ENCODE measurements at places on chromosomes 4 and X.

GRCh38 chrX:41607264-41607832, 81.4 kb upstream of the GPR34 start:
- DNase-seq, result no peak

- DNase-seq, result no peak
These were observed 47.0 kb downstream of the SPRY1 start for GRCh38 chr4:123443401-123444289.

DNA sequence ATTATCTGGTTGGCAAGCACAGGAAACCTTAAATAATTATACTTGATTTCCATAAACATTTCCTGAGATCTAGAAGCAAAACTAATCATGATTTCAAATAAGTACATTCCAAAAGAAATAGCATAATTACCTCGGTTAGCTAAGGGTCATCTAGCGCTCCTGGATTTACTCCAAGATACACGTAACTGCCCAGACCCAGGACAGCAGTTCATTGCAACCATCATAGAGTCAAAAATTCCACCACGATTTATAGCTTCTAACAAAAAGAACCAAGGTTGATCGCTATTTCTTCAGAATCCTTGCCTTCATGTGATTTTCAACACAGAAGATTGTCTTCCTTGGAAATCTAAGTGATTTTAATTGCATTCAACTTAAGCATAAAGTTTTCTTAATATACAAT, 1235.5 kb upstream of the TENM3 start:
- DNase-seq, result no peak

- DNase-seq, result peak; percentile 16
These were observed 37.8 kb upstream of the BDH2 start for GRCh38 chr4:103137446-103137827.

GRCh38 chrX:134512566-134512965, 52.6 kb downstream of the HPRT1 start:
- DNase-seq, result peak; percentile 91

DNA sequence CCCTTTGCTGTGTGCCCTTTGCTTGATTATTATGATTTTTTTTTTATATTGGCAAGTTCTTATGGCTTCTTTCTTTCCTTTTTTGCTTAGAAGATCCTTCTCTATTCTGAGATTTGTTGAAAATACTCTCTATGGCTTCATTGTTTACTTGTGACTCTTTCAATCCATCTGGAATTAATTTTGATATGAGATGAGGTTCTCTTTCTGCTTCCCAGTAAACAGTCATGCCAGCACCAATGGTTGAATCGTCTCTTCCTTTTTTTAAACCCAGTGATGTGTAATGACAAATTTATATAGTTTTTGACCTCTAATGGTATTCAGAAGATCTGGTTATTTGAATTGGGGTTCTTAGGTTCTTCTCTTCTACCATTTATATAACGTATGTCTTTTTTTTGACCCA, 121.8 kb downstream of the ARHGAP10 start:
- no peak for DNase-seq

DNA sequence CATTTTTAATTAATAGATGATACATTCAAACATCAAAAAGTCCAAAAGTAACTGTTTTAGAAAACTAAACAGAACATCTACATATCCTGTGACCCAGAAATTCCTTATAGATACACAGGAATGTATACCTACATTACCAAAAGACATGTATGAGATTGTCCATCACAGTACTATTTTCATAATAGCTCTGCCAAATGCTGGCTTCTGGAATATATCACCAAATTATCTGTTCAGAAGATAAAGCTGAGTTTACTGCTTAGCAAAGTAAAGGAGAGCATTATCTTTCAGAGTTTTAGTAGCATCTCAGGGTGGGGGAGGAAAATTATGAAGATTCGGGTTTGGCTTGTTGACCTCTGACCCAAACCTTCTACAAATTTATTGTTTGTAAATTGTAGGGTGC, 368.9 kb upstream of the SLC7A11 start:
- DNase-seq, result no peak

GRCh38 chr4:114364857-114365256, 233.8 kb upstream of the UGT8 start:
- DNase-seq, result no peak

- DNase-seq, result no peak
These were observed 1.4 kb downstream of the TMA16 start for GRCh38 chr4:163495900-163496299.

- DNase-seq, result no peak
These were observed 16.8 kb downstream of the BANK1 start for GRCh38 chr4:101807351-101807750.

- DNase-seq, result peak; percentile 35
These were observed 3.7 kb upstream of the RAB9A start for GRCh38 chrX:13685126-13685763.

- peak; percentile 26 for DNase-seq
These were observed 40.0 kb upstream of the ARSJ start for GRCh38 chr4:114019276-114019968.

GRCh38 chr4:78629991-78630541, 78.5 kb downstream of the ANXA3 start:
- DNase-seq, result no peak

DNA sequence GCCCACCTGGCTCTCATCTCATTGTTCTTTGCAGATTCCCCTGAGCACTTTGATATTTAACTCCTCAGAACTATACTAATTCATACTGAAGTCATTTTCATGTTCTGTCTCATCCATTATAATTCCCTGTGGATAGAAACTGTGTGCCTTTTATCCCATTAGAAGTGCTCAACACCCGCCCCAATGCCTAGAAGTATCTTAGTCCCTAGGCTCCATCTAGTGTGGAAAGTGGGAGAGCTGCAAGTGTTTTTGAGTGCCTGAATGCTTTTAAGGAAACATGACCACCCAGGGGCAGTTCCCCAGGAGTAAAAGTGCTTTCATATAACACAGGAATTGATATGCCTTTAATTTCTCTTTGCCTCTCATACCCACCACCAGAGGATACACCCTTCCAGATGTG, 117.0 kb downstream of the CHRDL1 start:
- no peak for DNase-seq

DNA sequence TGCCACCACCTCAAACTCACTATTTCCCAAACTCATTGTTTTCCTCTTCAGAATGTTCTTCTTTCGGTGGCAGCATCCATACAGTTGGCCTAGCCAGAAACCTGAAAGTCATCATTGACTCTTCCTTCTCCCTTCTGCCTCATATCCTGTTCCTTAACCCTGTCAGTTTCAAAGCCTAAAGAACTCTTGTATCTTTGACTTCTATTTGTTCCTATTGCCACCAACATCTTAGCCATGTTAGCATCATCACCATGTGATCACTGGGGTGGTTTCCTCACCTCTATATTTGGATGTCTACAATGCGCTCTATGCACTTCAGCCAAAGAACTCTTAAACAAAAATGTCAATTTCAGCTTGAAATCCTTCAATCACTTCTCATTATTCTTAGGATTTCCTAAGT, 29.0 kb downstream of the DDX60L start:
- no peak for DNase-seq

GRCh38 chr4:121252224-121252806, 88.2 kb upstream of the TNIP3 start:
- DNase-seq, result peak; percentile 66

DNA sequence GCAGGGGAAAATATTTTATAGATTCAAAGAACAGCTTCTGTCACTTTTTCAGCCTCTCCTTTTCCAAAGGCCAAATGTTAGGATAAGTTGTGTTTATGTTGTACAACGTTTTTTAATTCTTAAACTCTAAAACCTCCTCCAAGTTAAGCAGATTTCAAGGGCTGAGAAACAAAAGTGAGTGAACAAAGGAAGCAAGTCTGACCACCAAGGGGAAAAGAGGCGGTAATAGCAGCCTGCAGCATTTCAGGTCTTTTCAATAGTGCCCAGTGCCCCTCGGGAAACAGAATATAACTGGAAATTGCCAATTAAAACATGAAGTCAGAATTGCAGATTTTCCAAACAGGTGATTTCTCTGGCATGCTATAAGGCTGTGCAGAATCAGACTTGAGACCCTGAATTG, 510.0 kb upstream of the HTR2C start:
- DNase-seq, result no peak

DNA sequence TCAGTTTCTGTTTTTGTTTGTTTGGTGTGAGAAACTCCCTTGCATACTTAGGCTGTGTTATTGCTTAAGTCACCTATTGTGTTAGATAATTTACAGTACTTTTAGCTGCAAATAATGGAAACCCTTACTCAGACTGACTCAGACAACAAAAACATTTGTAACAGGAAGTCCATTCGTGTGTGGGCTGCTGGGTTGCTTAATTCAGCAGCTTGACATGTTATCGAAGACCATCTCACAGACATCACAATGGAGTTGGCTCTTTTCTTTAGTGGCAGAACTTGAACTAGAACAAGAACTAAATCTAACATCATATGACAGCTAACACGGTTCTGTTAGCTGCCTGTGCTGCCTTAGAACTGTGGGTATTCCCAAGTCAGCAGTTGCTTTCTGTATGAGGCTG, 9.9 kb upstream of the GABRE start:
- DNase-seq, result peak; percentile 61

- no peak for DNase-seq
These were observed 52.5 kb downstream of the SORCS2 start for GRCh38 chr4:7244751-7245320.

GRCh38 chr4:143163614-143164013, 21.1 kb upstream of the USP38 start:
- DNase-seq, result no peak

- no peak for DNase-seq
These were observed 98.0 kb downstream of the PTTG2 start for GRCh38 chr4:38058151-38058550.

- DNase-seq, result no peak
These were observed 282.5 kb downstream of the TMA16 start for GRCh38 chr4:163776957-163777356.

DNA sequence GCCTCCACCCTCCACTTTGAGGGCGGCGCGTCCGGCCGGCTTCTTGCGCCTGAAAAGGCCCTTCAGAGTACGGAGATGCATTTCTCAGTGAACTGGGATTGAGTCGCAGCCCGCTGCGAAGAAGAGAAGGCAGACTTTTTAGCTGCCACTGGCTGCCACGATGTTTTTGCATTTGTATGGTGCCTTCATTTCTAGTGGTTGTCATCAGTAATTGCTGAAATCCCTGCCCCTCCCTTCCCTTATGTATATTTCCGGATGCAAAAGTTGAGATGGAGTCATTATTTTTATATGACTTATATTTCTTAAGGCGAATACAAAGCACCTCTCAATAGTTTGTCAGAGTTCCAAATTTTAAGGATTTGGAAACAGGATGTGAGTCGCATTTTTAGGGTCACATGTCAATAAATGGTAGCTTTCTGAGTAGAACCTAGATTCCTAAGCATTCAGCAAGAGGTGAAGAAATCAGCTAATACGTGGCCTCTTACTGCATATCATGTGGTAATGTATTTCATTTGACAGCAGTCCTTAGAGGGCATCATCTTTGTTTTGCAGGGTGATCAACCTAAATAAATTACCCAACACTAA, 658 bp downstream of the ATP6AP2 start:
- peak; percentile 9 for DNase-seq

- DNase-seq, result no peak
These were observed 26.9 kb downstream of the NSG1 start for GRCh38 chr4:4413806-4414205.

- no peak for DNase-seq
These were observed 110.2 kb upstream of the STX18 start for GRCh38 chr4:4651811-4652755.

- DNase-seq, result no peak
These were observed 243.7 kb downstream of the SPRY1 start for GRCh38 chr4:123640271-123640670.

DNA sequence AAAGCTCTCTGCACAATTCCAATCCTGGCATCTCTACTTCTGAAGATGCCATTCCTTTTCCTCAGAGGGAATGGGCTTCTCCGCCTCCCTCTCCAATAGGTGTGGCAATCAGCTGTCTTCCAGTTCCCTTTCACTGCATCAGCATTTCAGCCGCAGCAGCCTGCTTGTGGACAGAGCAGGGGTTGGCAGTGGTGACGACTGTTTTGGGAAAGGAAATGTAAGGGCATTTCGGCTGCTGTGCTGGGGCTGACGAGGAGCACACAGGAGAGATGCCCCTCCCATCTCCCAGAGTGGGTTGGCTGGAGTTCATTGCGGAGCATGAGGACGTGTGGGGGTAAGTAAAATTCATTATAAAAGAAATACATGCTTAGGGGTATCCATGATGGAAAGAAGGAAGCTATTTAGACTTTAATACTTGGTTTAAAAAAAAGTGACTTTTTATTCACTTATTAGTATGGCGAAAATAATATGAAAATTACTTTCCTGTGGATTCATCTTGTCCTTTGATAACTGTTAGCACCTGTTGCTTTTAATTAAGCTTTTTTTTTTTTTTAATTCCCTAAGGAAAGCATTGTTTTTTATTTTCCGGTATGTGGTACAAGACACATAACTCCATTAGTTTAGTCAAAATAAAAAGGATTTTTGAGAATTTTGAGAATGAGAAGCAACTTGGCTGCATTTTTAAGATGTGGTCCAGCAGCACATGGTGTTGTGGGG, at the start of gene LIMCH1:
Gene LIMCH1 (plus strand): TSS at position 141 of the 717 bp plus-strand sequence. CDS start 67,839 bp downstream, outside the sequence.
- no peak for DNase-seq

GRCh38 chr4:4618847-4619246, 77.0 kb upstream of the STX18 start:
- no peak for DNase-seq

GRCh38 chrX:34918091-34918736, 24.4 kb upstream of the FAM47B start:
- DNase-seq, result peak; percentile 17

DNA sequence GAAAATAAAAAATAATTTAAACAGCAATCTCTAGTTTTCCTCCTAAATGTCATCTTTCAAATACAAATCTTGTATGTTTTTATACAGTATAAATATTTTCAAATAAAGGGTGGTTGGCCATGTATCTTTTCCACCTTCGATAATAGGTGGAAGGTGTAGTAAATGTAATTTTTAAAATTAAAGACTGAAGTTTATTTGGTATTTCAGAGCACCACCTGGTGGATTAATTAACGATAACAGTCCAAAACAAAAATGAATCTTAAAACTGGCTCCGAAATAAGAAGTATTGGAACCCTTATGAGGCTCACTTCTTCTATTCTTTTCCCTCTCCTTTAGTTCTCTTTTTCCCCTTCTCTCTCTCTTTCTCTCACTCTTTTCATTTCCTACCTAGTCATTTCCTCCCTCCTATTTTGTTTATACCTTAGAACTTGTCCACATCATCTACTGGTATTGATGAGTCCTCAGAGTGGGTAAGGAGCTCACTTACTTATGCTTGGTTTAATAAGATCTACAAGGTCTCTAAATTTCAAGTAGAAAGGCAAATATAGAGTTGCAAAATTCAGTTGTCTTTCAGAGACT, 82.9 kb upstream of the EXOC1L start:
- peak; percentile 31 for DNase-seq

GRCh38 chrX:8314881-8315280, 143.8 kb upstream of the VCX2 start:
- DNase-seq, result no peak

DNA sequence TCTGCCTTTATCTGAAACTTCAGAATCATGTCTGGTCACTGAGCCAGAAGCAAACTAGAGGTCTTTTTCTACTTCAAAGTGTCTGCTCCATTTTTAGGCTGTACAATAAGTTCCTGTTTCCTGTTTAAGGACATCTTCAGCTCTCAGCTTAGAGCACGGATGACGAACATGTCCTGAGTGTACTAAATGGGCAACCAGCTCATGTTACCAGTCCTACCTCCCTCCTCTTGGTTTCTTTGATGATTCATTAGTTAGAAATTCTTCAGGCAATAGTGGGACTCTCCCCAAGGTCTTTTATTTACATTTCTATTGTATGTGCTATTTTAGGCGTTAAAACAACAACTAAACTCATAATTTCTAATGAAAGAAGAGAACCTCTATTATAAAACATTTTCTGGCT, 58.0 kb downstream of the ENPEP start:
- peak; percentile 86 for DNase-seq

All from RWPE1 (cell line).